ENCODE measurements at places on chromosomes 1 and 21.

DNA sequence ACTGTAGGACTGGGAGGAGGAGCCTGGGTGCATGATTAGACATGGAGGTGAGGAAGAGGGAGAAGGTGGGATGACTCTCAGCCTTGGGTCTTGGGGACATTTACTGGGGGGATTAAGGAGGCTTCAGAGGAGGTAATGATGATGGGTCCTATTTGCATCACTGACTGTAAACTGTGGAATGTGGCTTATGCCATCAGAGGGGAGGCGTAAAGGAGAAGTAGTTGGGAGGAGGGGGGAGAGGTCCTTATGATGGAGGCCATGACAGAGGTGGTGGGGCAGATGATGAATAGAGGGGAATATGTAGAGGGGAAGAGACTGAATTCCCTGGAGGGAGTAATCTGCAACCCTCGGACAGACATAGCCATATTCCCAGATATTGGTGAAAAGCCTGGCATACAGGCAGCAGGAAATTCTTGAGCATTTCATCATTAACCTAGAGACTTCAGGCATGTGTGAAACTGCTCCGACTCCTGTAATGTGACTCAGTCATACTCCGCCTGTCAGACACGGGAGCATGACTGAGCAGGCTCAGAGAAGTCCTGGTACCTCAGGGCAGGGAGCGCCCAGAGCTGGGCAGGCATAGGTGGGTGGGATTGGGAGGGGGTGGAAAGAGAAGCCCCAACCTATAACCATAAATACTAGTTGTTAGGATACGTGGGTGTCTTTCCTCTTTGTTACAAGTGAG, 8.0 kb upstream of the LCE5A start:
- no peak for DNase-seq

DNA sequence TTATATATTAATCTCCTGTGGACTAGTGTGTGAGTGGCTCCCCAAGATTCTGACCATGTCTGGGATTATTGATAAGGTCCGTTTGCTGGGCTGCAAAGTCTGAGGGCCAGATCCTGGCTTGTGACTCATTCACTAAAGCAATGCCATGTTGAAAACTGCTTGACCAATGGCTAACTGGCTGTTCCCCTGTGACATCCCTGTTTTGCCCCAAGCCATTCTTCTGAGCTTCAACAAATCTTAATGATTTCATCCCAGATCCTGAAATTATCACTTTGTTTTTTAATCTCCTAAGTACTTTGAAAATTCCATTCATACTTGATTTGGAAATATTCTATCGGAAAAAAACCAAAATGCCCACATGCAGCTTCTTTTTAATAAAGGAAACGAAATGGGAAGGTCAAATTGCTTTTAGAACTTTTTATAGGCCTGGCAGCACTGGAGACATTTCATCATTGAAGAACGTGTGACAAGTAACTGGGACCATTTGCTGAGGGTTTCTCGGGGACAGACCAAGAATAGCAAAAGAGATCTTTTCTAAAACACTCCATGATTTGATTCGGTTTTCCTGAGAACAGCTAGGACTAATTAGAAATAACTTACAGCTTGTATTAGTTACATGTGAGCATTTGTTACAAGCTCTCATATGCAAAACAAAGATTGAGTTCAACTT, 121.3 kb downstream of the TGFB2 start:
- no peak for DNase-seq

- no peak for DNase-seq
Measured at GRCh38 chr1:219945795-219946194, 17.4 kb upstream of the SLC30A10 start.

GRCh38 chr1:183577897-183578465, 12.3 kb downstream of the NCF2 start:
- DNase-seq, result no peak

DNA sequence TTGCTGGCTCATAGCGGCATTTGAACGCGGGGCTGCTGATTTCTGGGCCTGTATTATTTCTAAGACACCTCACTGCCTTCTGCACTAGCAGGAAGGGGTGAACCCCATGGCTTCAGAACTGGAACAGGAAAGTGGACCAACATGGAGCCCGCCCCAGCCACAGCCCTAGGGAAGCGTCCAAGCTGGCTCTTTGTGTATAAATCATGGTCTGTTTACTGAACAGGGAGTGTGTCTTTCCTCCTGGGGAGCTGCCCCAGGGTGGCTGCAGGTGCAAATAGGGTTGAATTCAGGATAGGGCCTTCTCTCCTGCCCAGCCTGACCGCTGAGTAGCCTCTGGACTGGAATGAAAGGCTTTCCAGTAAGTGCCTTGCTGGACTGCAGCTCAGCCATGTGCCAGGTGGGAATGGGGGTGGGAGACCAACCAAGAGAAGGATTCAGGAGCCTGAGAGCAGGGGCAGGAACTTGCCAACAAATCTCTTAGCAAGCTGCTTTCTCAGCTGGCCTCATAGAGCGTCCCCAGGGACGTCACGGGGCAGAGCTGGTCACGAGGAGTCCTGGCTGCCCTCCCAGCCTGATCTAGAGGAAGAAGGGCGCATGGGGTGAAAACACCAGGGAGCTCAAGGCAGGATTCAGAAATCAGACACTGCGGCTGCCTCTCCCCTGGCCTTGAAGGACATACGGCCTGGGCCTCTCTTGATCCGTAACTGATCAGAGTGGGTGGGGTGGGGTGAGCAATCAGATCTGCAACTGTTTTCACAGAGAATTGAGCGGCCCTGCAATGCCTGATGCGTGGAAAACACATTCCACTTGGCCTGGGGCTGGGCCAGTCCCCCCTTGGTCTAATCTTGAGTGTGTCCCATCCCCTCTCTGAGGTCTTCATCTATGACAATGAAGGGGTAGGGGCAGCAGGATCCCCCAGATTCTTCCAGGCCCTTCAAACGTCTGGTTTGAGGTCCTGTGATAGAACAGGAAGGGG, 56.5 kb upstream of the SELENON start:
- DNase-seq, result peak; percentile 71

- DNase-seq, result peak; percentile 47
Measured at GRCh38 chr1:114979278-114979891, 50.2 kb upstream of the TSHB start.

- DNase-seq, result no peak
Measured at GRCh38 chr1:5751833-5752745, 240.1 kb downstream of the NPHP4 start.

- DNase-seq, result no peak
Measured at GRCh38 chr1:36238433-36238832, 14.2 kb downstream of the THRAP3 start.

GRCh38 chr1:116721451-116722007, 32.7 kb upstream of the CD2 start:
- no peak for DNase-seq

DNA sequence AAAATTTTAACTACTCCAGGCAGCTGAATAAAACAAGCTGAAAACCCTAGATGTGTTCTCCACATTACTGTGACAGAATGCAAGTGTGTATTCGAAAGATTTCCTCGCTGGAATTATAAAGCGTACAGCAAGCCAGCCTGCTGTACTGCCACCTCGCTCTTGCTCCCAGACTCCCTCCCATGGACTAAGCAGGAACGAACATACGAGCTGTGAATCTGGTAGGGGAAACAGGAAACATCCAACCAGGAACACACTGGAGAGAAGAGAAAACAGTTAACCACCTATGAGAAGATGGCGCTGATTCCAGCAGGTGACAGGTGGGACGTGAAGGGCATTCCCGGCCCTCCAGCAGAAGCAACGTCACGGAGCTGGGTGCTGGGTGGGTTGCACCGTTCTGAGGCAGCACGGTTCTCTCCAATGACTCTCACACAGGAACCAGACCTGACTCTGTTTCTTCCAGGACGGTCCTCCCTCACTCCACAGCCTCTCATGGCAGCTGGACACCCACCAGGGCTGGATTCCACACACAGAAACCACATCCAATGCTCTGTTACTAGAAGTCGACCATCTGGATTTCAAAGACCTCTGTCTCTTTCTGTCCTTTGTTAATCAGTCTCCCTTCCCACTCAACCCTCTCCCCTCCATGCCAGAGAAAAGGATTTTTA, 219.2 kb downstream of the RERE start:
- peak; percentile 70 for DNase-seq
